ENCODE measurements at places on chromosomes 1 and 21.

- no peak for DNase-seq
These were observed 3.8 kb downstream of the AGO1 start for GRCh38 chr1:35886577-35887431.

GRCh38 chr21:32138658-32139057 is 140.2 kb downstream of the MIS18A start:
- DNase-seq, result no peak

- DNase-seq, result peak; percentile 77
These were observed 35.7 kb downstream of the NEK2 start for GRCh38 chr1:211639475-211640300.

GRCh38 chr1:166852918-166853317 is 13.6 kb downstream of the POGK start:
- DNase-seq, result no peak
